ENCODE measurements at places on chromosomes 2 and 18.
A peak's percentile ranks its signal among the peaks of the same experiment; 100 is the strongest.

GRCh38 chr2:71910277-71910676, 237.4 kb downstream of the CYP26B1 start:
- no peak for DNase-seq

DNA sequence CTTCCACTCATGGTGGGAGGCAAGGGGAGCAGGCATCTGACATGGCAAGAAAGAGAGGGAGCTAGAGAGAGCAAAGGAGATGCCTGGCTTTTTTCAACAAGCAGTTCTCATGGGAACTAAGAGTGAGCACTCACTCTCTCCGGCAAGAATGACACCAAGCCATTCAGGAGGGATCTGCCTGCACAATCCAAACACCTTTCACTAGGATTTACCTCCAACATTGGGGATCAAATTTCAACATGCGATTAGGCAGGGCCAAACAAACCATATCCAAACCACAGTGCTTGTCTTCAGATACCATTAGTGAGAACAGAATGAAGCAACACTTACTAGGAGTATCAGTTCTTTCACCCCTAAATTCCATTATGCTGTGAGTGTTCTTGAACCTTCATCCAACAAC, 77.3 kb downstream of the FIGN start:
- DNase-seq, result no peak

DNA sequence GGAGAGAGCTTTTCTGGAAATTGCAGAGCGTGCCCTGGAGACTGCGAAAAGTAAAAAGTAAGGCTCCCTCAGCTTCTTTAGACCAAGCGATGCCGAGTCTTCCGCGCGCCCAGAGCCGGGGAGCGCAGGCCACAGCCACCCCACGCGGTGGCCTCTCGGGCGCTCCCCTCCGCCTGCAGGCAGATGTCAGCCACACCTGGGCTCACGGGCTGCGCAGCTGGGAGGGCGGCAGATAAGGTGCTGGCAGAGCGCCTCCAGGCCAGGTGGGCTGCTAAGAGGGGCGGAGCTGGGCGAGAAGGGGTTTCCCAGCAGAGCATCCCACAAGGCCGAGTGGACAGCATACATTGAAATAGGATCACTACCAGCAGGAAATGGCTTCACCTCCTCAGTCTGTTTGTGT, 81.7 kb downstream of the ARHGEF4 start:
- no peak for DNase-seq

- DNase-seq, result no peak
Measured at GRCh38 chr18:49617865-49618264, 56.0 kb downstream of the LIPG start.

- no peak for DNase-seq
Measured at GRCh38 chr2:176095421-176095820, 2.9 kb downstream of the HOXD13 start.

DNA sequence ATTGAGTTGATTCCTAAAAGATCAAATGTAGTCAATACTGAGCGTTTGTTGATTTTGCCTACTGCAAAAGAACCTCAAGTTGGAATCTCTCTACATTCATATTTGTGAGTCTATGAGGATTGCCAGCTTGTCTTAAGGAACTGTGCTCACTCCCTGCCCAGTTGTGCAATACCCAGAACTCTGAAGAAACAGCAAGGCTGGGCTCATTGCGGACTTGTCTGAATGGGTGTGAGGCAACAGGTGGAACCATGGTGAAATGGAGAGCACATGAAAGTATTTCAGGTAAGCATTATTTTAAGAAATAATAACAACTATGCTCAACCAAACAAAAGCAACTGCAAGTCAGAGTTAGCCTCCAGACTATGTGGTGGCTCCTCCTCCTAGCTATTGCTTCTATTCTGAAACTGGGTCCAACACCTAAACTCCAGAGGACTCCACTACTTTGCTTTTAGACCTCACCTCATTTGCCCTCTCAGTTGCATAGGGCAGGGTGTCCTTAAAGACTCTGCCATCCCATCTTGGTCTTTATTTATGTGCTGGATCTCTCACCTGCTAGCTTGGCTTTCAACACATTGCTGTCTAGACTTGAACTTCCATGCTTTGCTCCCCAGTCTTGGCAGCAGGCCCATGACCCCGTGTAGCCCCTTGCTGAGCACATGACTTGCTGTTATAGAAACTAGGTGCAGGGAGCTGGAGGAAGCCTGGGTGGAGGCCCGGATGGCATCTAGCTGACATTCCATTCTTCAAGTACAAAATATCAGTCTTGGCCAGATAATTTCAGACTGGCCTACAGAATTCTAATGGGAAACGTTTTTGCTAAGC, 94.8 kb upstream of the ARL5A start:
- DNase-seq, result no peak

- peak; percentile 72 for DNase-seq
Measured at GRCh38 chr2:24083567-24084385, 858 bp downstream of the TP53I3 start.

DNA sequence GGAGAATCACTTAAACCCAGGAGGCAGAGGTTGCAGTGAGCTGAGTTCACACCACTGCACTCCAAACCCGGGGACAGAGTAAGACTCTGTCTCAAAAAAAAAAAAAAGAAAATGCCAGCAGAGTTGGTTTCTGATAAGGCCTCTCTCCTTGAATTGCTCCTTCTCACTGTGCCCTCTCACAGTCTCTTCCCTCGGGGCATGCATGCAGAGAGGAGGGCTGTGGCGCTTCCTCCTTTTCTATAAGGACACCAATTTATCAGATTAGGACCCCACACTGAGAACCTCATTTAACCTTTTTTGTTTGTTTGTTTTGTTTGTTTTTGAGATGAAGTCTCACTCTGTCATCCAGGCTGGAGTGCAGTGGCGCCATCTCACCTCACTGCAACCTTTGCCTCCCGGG, 110.5 kb downstream of the ZFP36L2 start:
- no peak for DNase-seq

DNA sequence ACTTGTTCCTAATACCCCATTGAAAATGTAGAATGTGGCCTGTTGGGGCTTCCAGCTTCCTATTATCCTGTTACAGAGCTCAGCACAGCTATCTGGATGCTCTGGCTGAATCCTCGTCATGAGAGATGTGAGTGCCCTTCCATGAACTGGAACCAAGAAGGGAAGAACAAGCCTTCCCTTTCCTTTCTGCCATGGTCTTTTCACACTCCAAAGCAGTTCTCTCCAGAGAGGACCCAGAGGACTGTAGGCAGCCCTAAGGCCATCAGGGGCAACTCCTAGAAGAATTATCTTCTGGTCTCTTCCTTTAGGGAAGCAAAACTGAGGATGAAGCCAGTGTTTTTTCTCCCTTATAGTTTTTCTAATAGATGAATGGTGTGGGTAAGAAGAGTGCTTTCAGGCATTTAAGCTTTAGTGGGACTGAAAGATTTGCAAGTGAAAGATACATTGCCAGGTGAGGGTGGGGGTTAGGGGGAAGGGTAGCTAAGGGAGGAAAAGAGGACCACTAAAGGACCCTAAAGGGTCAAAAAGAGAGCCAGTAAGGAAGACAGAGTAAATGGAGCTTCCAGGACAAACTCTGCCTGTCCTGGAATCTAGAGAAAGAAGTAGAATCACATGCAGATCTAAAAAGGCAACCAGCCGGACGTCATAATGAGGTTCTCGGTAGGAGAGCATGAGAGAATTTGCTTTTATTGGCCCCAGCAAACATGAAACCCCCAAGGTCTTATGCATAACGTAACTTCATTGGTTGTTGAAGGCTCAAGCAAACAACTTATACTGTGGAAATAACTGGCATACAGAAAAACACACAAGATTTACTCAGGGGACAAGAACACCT, 12.4 kb upstream of the XPO1 start:
- DNase-seq, result no peak

GRCh38 chr2:37610638-37611289, 60.7 kb downstream of the CDC42EP3 start:
- DNase-seq, result no peak

DNA sequence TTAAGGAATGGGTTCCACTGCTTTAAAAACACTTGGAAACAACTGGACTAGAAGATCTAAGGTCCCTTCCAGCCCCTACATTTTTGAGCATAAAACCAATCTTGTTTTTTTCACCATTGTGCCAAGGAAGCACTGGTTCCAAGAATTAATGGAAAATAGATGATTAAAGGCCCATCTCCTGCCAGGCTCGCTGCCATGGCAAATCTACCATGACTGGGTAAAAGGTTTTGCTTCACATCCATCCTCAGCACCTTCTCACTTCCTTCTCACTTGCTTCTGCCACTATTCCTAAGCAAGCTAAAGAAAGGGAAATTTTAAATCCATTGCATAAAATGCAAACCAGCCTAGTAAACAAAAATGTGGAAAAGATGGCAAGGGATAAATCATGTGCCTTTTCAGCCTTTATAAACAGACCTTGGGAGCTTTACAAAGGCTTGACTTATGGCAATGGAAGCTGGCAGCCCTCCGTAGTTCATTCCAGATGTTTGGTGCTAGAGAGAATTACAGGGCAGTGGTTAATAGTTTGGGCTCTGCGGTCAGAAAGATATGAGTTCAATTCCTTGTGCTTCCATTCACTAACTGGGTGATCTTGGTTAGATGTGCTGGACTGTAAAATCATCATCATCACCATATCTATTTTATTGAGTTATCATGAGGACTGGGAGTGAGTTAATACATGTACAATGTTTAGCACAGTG, 27.0 kb upstream of the ST3GAL5 start:
- DNase-seq, result no peak

GRCh38 chr2:102367331-102367971, 11.9 kb downstream of the IL18R1 start:
- DNase-seq, result no peak

GRCh38 chr2:30192314-30192713, 39.0 kb upstream of the LBH start:
- no peak for DNase-seq

DNA sequence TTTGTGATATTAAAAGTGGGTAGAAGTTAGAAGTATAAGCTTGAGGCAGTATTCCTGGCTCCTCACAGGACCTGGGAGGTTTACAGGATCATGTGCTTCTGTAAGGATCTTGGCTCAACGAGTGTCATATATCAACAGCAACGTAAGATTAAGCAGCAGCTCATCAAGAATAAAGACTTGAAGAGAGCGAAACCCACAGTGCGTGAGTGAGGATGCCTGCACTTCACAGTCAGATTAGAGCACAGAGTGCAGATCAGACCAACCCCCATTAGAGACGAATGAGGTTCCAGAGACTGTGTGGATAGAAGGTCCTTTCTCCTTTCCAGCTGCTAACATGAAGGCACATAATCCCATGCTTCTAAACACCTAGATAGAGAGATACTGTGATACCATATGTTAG, 1656.7 kb upstream of the NXPH2 start:
- DNase-seq, result no peak

GRCh38 chr2:106184394-106184793, 9.7 kb downstream of the UXS1 start:
- DNase-seq, result no peak

DNA sequence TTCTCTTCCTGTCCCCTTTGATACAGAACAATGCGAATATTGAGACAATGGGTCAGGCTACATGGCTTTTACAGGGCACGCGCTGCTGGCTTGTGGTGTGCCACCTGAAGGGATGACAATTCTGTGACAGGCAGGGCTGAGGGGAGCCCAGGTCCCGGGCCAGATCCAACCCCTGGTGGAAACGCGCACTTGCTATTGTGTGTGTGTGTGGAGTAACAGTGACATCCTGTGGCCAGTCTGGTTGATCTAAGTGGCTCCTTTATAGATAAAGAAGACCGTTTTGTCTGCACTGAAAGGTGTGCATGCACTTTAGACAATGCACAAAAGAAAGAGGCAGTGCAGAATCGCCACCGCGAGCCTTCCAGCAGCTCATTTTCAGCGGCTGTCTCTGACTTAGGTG, 273.6 kb downstream of the HRH4 start:
- DNase-seq, result no peak

DNA sequence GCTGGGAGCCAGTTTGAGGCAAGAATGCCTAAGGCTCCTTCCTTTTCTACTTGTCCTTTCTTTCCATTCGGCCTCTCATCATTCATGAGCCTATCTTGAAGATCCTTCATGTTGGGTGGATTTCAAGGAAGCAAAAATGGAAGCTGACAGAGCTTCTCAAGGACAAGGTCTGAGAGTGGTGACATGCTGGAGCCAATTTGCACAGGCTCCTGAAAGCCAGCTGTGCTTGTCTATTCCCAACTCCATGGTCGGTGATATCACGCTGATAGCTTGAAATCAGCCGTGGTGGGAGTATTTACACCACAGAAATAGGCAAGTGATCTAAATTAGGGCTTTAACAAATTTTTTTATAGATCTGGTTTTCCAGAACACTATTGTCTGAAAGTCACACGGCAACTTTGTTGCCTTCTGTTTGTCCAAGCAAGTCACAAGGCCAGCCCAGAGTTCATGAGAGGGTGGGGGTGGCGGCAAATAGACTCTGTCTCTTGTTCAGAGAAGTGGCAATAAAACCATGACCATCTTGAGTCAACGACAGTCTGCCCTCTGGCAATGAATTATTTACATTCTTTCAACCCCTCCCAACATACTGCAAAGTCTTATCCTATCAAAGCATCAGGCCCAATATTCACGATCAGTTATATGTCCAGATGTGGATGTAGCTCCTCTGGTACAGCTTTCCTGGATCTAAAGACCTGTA, 49.9 kb upstream of the SLC35F5 start:
- no peak for DNase-seq

DNA sequence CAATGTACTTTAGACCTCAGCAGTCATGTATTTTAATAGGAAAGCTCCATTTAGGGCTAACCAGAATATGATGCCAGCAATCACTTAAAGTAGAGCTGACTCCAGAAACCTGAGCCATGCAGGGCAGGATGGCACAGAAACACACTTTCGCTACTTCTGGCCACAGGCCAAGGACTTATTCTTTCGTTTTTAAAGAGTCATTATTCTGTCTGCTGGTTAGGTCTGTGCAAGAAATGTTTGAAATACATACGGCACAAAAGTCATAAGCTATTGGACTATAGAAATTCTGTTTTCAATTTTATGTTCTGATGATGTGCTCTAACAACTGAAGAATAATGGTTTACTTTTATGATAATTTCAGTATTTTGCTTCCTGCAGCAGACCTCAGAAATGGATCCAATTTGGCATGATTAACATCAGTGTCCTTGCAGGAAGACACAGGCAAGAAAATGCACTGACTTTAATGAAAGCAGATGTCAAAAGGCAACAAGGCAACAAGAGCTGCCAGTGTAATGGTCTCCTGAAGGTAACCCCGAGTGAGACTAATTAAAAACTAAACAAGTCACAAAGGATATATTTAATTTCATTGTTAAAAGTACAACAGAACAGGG, 114.4 kb upstream of the CHRNA1 start:
- no peak for DNase-seq

- no peak for DNase-seq
Measured at GRCh38 chr2:14654835-14655282, 22.3 kb downstream of the LRATD1 start.

- DNase-seq, result no peak
Measured at GRCh38 chr18:26920644-26921043, 55.1 kb upstream of the AQP4 start.

All from NCI-H1694 treated with DMSO at 0.1 percent for 48 hours (cell line).